ENCODE measurements at places on chromosomes 12 and 14.

DNA sequence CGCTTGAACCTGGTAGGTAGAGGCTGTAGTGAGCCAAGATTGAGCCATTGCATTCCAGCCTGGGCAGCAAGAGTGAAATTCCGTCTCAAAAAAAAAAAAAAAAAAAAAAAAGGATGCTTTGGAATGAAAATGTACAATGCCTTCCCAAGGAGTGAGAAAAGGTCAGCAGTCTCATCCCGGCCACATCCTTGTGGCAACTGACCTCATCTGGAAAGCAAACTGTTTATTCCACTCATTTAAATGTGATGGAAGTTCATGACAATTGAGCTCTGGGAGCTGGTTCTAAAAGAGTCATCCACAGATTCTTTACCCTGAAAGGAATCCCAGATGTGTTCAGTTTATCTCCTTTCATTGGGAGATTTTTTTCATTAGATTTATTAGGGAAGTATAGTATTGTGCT lies 19.4 kb upstream of the LIMA1 start:
- DNase-seq: no peak

- no peak for DNase-seq
Observed at GRCh38 chr14:50320283-50320682, 8.2 kb downstream of the DMAC2L start.

DNA sequence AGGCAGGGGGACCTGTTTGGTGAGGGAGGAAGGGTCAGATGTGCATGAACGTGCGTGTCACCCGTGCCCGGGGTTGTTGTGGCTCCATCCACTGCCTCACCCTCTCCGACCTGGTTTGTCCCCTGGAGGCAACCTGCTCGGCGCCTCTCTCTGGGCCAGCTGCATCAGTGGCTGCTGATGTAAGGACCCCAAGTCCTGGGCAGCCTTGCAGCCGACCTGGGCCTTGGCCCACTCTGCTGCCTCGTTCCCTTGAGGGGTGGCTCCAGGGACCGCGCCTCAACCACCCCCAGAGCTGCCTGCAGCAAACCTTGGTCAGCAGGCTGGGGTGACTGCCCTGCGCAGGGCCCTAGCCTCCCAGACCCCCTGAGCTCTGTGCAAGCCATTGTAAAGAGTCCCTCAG lies 351.7 kb downstream of the TMEM121 start:
- no peak for DNase-seq

GRCh38 chr14:68041876-68042354 lies 222.3 kb downstream of the RAD51B start:
- DNase-seq: no peak

- DNase-seq: no peak
Observed at GRCh38 chr12:49864798-49865090, 21.8 kb upstream of the BCDIN3D start.
